Naive thymus-derived CD8-positive, alpha-beta T cell (primary cell): ENCODE measurements at places on chromosomes 2 and 18. TPM values are rescaled to one million over a fixed set of nuclear protein-coding genes. Genes with fewer than 3 reads are reported as not detected.

GRCh38 chr2:237874585-237875161, 15.2 kb downstream of the RAMP1 start:
- DNase-seq = no peak

GAL3ST2 gene
- not detected for total RNA-seq

DCDC2C gene
- not detected for total RNA-seq

AGXT gene
- total RNA-seq = not detected
